ENCODE measurements at places on chromosomes 3 and 15.
A peak's percentile ranks its signal among the peaks of the same experiment; 100 is the strongest.

DNA sequence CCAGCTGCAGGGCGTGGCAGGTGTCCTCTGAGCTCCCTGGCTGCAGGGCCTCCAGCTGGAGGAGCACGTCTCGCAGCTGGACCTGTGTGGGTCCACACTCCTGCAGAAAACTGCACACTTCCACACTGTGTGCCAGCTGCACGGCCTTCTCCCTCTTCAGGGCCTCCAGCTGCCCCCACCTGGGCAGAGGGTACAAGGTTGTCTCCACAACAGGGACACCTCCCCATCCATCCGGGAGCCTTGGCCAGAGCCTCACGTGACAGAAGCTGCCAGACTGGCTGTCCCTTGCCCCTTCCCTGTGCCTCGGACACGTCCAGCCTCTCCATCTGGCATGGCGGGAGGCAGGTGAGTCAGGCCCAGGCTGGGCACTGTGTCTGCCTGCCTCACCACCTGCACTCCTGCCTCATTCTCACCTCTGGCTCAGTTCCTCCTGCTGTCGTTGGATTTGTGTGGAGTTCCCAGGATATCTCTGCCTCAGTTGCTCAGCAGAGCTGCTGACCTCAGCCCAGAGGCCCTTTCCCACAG lies 14.5 kb downstream of the SPTBN5 start:
- no peak for DNase-seq

DNA sequence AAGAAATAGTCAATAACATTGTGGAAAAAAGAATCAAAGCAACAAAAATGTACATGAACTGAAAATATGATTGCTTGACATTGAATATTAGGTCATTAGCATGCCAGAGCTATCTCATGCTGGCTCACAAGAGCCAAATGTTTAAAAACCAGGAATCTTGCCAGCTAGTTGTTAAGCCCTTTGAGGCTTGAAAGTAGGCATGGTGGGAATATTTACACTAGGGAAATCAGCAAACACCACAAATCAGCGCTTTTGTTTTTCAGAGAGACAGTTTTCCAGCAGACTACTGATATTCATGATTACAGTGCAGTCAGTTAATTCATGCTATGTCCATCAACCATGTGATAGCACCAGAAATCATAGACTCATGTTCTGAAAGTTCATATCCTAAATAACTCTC lies 144.8 kb downstream of the ARPP21 start:
- DNase-seq = no peak

DNA sequence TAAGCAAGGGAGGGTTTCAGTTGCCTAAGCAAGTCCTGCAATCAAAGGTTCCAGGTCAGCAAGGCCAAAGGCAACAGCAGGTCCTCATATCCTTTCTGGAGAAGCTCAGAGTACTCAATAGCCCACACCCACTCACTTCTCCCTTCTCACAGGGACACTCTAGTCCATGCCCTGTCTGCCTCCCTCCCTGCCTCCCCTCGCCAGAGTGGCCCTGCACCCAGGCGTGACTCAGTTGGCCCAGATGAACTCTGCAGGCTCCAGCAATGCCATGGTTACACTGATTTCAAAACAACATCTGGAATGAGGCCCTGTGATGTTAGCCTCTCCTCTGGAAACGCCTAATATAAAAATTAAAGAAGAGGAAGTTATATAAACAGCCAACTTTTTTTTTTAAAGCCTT lies 32.9 kb downstream of the IL16 start:
- DNase-seq = no peak

DNA sequence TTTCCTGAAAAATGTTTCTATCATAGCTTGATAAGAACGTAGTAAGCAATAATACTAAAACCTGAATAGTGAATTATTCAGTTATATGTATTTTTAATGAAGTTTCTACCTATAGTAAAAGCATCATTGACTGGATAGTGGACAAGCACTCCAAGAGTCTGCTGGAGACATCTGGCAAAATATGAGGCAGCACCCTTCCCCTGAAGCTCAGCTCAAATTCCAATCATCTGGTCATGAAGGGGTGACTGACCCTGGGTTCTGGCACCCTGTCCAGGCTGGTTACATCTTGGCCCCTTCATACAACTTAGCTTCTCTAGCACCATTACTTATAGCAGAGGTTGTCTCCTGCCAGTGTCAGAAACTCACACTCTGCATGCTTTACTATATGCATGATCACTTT lies 455.4 kb downstream of the RAP2B start:
- no peak for DNase-seq

GRCh38 chr3:180409883-180410282 lies 192.1 kb upstream of the TTC14 start:
- no peak for DNase-seq

- no peak for DNase-seq
Observed at GRCh38 chr3:142104763-142105162, 44.6 kb downstream of the TFDP2 start.

DNA sequence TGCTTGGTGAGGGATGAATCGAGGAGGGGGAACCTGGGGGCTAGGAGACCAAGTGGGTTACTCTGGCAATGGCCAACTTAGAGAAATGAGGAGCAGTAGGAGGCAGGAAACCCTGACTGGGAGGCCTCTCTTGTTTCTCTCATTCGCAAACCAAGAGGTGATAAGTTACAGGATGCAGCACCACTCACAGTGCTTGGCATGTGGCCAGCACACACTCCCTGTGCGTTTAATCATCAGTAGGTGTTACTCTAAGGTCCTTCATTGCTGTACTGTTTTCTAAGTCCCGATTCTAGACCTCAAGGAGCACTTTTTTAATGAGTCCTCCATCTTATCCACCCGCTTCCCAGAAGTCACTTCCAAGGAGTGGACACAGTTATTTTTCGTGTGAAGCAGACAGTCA lies 314.1 kb upstream of the TRIM42 start:
- DNase-seq = no peak

GRCh38 chr3:160210341-160210740 lies 14.9 kb upstream of the C3orf80 start:
- no peak for DNase-seq

DNA sequence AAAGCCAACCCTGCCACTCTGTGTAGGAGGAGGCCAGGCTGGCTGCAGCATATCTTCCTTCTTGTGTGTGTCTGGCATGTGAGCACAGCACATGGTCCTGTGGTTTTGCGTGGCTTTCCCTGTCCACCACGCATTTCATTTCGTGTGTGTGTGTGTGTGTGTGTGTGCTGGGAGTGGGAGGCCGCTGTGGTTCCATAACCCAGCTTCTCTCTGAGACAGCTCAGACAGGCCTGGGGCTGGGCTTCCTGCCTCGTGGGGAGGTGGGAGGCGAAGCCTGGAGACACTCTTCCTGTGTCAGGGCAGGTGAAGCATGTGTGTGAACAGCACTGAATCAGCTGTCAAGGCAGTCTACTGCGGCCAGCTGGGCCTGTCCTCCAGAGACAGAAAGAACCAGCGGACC lies 16.0 kb upstream of the MRPS22 start:
- peak; percentile 45 for DNase-seq

DNA sequence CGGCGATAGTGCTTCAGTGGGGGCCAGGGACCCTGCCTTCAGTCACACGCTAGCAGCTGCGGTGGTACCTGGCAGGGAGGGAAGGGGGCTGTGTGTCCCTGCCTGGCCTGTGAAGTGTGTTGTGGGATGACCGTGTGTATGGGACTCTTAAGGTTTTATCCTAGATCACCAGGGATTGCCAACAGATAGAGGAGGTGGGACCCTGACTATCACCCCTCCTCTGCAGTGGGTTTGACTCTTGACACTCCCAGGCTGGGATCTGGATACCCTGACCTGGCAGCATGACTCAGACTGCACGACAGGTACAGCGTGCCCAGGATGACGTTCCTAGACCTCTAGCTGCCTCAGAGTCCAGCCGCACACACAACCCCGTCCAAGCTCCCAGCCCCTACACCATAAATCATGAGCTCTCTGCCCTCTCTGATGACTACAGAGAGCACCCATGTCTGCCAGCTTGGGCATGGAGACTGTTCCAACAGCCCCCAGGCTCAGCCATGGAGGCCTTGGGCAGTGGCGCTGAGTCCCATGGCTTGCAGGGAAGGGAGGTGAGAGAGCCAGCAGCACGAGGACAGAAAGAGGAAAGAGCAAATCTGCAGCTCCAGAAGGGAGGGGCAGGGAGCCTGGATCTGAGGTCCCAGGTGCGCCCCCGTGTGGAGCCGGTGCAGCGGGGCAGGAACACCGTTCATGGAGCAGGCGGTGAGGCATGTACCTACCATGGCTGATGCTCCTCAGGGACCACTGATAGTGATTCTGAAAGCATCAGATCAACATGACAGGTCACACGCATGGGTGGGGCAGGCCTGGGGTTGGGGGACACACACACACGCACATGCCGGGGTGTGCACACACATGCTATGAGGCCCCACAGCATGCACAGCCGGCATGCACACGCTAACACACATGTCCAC lies 71.0 kb downstream of the ADAMTS7 start:
- DNase-seq = peak; percentile 49

- no peak for DNase-seq
Observed at GRCh38 chr15:44729408-44730127, 6.8 kb upstream of the TRIM69 start.

DNA sequence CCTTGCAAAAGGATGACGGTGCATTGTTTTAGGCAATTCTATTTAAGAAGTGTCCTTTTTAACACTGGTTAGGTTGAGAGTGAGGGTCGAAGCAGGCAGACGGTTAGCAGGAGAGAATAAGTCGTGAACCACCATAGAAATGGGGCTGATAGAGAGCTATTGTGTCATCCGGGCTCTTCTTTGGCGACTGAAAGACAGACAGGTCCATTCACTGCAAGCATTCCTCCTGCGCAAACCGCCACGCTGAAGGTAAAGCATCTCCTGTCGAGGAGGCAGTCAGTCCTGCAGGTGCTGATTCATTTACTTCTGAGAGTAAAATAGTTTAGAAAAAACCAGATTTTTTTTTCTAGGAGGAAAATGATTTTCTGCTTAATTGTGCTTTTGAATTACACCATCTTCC lies 1002.8 kb upstream of the NR2F2 start:
- no peak for DNase-seq

- peak; percentile 12 for DNase-seq
Observed at GRCh38 chr15:87874896-87875711, 381.4 kb downstream of the NTRK3 start.
